ENCODE measurements at places on chromosomes 5 and 9. TPM values are rescaled to one million over a fixed set of nuclear protein-coding genes. Genes with fewer than 3 reads are reported as not detected.

GRCh38 chr9:18472841-18473251, 1.1 kb upstream of the ADAMTSL1 start:
- no peak for DNase-seq

GRCh38 chr9:111136180-111136579, 97.9 kb upstream of the LPAR1 start:
- no peak for DNase-seq

GRCh38 chr9:111316796-111317195, 13.2 kb downstream of the OR2K2 start:
- no peak for DNase-seq

DNA sequence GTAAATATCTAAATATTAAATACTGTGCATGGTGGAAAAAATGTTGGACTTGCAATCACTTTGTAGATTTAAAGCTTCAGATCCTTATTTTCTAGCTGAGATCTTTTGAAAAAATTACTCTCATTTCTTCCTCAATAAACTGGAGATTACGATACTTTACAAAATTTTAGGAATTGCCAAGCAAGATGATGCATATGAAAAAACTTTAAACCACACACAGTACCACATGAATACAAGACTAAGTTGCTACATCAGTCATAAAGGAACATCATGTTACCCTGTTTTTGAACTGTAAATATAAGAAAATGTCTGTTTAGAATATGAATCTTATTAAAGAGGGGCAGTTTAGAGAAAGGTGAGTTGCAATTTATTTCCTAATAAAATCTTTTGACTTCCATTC, 703.6 kb upstream of the NUDT12 start:
- no peak for DNase-seq

TCF7 gene
- total RNA-seq, result 4.1 TPM

- peak; percentile 61 for DNase-seq
Observed at GRCh38 chr5:103347716-103348423, 89.3 kb downstream of the MACIR start.

- DNase-seq, result no peak
Observed at GRCh38 chr5:19536387-19536786, 451.6 kb downstream of the CDH18 start.

Data from Daoy (cell line).